Fibroblast of skin of right biceps (primary cell): ENCODE measurements at places on chromosomes 5 and 9.

- DNase-seq: no peak
Measured at GRCh38 chr5:159800131-159800840, 116.0 kb upstream of the ADRA1B start.

DNA sequence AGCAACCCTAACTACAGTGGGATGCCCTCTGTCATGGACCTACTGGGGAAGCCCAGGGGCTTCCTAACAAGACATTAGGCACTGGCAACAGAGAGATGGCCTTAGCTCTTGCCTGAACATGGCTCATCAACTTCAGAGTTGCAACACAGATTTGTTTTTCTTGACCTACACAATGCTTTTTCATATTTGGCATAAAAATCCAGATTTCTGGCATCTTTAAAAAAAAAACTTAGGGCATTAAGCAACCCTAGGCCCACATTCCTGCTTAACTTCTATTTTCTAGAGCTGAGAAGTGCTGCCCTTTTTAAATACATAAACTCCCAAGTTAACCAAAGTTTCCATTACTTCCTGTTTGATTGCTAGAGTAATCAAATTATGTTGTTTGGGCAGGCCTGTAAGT is 8.0 kb downstream of the GRIA1 start:
- no peak for DNase-seq

- DNase-seq: no peak
Measured at GRCh38 chr5:20949636-20950035, 961.6 kb upstream of the CDH18 start.

DNA sequence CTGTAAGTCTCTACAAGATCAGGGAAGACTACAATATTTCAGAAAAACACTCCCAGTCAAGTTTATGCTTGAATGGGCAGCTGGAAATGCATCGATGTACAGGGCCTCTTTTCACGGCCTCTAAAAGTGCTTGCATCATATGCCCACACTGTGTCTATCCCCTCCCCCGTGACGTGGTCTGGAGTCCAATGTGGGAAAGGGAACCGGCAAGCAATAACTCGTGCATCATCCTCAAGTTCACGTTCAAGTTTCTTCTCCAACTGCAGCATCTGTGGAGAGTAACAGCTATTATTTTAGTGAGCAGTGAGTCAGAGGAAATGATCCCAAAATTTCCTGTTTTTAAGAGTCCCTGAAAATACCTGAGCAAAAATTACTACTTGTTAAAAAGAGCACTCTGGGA is 22.3 kb downstream of the ATPSCKMT start:
- peak; percentile 83 for DNase-seq

GRCh38 chr5:133947431-133947841 is 21.0 kb downstream of the C5orf15 start:
- no peak for DNase-seq

DNA sequence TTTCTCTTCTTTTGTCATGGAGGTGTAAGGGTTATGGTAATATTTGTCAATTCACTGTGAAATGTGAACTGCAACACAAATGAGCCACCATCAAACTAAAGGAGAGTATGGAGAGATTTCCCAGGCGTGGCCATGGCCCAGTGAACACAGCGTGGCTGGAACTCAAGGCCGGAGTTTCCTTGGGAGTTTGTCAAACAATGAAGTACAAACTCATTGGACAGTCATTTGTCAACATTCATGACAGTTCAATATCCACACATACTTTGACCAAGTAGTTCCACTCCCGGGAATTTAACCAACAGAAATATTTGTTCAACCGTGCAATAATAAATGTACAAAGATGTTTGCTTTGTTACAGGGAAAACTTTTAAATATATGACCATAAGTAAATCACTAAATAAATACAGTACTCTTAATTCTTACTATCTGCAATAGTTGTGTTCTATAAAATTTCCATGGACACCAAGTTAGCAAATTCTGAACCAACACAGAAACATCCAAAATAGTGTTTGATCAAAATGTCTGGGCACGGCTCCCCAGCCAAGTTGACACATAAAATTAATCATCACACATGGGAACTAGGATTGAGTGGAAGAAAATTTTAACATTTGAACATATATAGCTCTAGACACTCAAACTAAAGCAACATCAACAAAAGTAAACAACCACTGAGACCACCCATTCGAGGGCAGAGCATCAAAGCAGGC is 87.1 kb downstream of the DIRAS2 start:
- no peak for DNase-seq

GRCh38 chr9:68762570-68762969 is 57.5 kb downstream of the PIP5K1B start:
- no peak for DNase-seq

DNA sequence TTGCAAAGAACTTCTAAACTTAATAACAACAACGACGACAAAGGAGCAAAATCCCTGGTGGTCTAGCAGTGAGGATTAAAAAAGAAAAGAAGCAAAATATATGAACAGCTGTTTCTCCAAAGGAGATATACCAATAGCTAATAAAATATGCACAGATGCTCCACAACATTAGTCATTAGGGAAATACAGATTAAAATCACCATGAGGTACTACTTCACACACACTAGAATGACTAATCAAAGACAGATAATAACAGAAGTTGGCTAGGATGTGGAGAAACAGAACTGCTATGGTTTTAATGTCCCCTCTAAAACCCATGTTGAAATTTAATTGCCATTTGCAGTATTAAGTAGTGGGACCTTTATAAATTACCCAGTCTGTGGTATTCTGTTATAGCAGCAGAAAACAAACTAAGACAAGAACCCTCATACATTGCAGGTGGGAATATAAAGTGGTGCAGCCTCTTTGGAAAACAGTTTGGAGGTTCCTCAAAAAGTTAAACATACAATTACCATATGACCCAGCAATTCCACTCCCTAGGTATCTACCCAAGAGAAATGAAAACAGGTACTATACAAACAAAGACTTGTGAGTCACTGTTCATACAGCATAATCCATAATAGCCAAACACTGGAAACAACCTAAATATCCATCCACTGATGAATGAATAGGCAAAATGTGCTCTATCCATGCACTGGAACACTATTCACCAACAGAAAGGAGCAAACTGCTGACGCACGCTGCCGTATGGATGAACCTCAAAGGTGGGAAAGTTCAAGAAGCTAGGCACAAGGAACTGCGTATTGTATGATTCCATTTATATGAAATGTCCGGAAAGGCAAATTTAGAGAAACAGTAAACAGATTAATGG is 11.4 kb upstream of the DUSP1 start:
- peak; percentile 72 for DNase-seq

DNA sequence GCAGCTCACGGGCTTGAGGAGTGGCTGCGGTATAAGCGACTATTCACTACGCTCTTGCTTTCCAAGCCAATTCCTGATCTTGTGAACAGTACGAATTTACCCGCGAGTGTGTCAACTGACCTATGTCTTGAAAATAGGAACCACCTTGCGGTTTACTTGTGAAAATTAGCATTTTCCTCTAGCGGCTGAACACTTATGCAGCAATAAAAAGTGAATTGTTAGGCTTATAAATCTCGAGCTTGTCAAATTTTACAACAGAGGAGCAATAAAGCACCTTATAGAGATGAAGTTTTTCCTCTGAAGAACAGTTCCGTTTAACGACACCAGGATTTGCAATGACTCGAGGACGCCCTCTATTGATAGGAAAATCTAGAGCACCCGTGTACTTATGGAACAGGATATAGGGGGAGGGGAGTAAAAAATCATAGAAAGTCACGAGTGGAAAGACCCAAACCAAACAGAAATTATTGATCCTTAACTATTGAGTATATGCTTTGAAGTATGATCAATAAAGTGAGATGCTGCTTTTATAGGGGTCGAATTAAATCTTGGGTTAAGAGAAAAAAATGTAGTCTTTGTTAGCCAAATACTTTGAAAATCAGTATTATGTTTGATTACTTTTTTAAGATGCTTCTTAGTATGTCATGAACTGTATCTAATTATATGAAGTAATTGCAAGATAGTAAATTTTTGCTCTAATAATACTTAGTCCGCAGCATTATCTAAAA is 1.9 kb upstream of the RGMB start:
- DNase-seq: peak; percentile 92

DNA sequence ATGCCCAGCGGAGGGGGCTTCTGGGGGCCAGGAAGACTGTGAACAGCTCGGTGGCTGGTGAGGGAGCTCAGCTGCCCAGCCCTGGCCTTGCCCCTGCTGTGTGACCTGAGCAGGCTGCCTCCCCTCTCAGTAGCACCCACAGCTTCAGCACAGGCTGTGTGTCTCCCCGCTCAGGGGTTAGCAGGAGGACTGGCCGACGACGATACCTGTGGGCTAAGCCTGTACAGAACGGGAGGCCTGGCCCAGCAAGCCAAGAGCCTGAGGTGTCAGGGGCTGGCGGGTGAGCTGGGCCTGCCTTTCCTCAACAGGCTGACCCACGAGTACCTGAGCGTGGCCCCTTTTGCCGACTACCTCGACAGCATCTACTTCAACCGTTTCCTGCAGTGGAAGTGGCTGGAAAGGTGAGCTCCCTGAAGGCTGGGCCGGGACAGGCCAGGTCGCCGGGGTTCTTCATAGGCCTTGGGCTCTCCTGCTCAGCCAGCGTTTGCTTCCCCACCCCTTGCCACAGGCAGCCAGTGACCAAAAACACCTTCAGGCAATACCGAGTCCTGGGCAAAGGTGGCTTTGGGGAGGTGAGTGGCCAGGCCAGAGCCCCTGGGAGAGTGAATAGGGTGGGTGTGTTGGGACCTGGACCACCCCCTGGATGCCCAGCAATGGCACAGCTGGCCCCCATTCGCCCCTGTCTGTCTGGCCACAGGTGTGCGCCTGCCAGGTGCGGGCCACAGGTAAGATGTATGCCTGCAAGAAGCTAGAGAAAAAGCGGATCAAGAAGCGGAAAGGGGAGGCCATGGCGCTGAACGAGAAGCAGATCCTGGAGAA is 6.6 kb downstream of the GRK6 start:
- DNase-seq: no peak
